ENCODE measurements at places on chromosomes 12 and 14.

GRCh38 chr12:60148831-60149230 is 553.0 kb downstream of the SLC16A7 start:
- DNase-seq, result no peak

GRCh38 chr12:118374909-118375308 is 1.4 kb upstream of the SUDS3 start:
- DNase-seq, result no peak

DNA sequence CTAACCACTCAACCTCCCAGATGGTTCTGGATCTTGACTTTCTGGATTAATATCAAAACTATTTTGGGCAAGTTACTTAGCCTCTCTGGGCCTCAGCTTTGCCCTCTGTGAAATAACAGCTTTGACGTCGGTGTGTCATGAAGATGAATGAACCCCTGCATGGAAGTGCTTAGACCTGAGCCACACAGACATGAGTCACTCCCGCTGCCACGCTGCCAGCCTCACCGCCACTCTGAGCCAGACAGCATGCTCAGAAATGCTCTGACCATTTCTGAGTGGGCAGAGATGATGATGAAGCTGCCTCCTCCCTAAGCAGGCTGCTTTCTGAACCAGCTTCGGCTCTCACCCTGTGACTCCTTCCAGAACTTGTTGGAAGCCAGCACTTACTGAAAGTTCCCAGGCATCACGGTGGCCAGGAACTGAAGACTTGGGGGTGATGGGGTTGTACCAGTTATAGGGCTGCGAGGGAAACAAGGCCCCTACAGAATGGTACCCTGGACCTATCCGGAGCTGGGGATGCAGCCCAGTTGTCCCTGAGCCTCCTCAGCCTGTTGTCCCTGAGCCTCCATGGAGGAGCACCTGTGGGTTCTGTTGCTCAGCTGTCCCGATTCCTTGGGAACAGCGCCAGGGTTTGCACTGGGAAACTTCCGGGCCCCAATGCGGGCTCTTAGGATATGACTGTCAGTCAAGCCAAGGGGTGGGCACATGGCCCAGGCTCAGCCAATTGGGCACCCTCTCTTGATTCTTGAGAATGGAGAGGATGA is 2.0 kb upstream of the CCDC197 start:
- DNase-seq, result peak; percentile 88

DNA sequence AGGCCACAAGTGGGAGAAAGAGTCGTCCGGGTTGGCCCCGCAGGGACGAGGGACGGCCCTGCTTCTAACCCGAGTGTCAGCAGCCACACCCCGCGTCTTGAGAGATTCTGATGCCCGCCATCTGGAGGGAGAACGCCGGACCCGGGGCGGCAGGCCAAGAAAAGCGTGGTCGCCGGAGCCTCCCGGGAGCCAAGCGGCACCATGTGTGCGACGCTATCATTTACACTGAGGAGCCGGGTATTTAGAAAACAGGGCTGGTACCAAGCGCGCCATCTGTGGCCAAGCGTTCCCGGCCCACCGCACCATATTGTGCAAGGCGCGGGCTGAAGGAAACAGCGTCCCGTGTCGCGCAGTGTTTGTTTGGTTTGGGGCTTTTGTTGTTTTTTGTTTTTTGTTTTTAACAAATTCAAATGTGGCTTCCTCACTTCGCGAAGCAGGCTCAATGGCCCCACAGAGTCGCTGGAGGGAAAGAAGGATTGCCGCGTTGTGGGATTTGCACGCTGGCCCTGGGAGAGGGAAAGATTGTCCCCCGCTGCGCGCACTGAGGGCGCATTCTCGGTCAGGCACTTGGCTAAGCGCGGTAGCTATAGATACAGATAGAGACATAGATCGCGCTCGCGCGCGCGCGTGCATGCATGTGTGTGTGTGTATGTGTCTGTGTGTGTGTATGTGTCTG is 153.8 kb downstream of the BCL11B start:
- peak; percentile 42 for DNase-seq

DNA sequence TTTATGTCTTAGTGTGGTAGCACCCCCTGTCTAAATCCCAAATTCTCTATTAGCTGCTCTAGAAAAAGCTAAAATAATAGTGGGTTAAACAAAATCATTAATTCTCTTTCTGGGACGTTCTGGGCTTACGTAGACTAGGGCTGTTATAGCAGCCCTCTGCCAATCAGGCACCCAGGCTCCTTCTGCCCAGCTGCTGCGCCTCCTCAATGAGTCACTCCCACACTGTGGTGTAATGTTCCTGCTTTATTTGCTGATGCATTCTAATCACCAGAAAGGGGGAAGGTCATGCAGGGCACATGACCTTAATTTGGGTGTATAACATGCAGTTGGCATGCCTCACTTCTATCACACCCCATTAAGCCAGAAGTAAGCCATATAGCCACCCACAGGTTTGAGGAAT is 294.5 kb downstream of the GALC start:
- no peak for DNase-seq

- DNase-seq, result no peak
Measured at GRCh38 chr14:36683083-36683724, 21.5 kb downstream of the PAX9 start.

- no peak for DNase-seq
Measured at GRCh38 chr12:70052931-70053497, 190.2 kb upstream of the CNOT2 start.

DNA sequence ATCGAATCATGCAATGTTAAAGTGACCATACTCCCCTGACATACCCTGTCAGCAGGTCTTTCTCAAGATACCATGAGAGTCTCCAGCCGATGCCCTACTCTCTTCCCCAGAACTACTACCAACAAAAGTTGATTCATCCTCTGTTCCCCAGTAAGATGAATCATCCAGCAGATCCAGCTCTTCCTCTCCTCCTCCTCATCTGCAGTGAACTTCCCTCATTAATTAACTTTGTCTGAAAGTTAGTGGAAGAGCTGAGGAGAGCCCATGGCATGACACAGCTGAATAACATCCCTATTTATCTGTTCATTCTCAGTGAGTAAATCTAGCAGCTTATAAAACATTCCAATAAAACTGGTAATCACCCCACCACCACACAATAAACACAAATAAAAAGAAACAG is 213.4 kb downstream of the EGLN3 start:
- no peak for DNase-seq

DNA sequence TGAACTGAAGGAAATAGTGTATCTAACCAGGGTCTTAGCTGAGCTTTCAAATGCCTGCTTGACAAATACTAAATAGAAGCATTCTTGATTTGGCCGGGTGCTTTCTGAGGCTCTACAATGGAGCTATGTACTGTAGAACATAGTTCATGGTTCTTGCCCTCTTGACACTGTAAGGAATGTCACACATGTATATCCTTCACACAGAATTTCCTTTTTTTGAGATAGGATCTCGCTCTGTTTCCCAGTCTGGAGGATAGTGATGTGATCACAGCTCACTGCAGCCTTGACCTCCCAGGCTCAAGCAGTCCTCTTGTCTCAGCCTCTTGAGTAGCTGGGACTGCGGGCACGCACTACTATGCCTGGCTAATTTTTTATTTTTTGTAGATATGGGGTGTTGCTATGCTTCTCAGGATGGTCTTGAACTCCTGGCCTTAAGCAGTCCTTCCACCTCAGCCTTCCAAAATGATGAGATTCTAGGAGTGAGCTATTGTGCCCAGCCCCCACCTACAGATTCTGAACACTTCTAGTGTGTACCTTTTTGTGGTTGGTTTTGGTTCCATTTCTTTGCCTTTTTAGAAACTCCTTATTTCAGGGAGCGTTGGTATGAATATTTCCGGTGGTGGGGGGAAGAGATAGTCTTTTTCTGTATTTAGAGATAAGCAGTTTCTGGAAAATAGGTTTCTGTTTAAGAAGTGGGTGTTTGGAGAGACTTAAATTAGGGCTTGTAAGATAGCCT is 4.2 kb downstream of the MLXIP start:
- DNase-seq, result no peak

- no peak for DNase-seq
Measured at GRCh38 chr14:48748151-48748675, 838.0 kb downstream of the RPS29 start.

- DNase-seq, result no peak
Measured at GRCh38 chr12:12946686-12947355, 5.1 kb downstream of the GPRC5D start.

DNA sequence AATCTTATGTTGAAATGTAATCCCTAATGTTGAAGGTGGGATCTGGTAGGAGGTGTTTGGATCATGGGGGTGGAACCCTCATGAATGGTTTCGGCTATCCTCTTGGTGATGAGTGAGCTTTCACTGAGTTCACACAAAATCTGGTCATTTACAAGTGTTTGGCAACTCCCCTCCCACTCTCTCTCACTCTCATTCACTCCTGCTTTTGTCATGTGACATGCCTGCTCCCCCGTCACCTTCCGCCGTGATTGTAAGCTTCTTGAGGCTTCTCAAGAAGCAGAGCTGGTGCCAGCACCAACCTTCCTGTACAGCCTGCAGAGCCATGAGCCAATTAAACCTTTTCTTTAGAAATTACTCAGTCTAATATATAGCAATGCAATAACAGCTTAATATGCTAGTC is 245.4 kb downstream of the BMP4 start:
- DNase-seq, result no peak

DNA sequence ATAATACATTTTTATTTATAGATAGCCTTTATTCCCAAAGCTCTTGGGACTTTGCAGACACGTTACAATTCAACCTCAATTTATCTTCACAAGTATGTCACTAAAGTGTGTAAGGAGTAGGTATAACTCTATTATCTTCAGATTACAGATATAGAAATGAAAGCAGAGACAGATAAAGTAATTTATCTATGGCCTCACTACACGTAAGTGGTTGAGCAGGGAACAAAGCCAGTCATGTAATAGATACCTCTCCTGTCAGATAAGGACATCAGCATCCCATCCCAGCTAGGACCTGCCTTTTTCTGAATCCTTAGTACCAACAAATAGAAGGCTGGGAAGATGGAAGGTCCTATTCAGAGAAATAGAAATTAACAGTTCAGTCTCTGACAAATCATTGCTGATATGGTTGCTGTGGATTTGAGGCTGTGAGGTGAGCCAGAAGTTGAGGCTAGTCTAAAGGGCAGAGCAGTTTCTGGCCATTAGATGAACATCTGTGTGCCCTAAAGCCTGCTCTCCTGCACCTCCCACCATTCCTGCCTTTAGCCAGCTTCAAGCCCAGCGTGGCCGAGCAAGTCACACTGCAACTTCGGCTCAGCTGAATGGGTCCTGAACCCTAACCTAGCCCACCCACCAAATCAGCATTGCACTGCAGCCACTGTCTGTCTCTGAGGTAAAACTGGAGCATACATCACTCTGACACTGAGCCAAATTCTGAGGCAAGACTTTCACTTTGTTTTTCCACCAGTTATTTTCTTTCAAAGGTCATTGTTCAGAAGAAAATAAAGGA is 71.1 kb upstream of the PLEKHA5 start:
- no peak for DNase-seq

GRCh38 chr14:33460164-33460563 is 490.7 kb downstream of the EGLN3 start:
- no peak for DNase-seq

GRCh38 chr12:123075646-123076171 is 75.2 kb downstream of the PITPNM2 start:
- DNase-seq, result peak; percentile 89

DNA sequence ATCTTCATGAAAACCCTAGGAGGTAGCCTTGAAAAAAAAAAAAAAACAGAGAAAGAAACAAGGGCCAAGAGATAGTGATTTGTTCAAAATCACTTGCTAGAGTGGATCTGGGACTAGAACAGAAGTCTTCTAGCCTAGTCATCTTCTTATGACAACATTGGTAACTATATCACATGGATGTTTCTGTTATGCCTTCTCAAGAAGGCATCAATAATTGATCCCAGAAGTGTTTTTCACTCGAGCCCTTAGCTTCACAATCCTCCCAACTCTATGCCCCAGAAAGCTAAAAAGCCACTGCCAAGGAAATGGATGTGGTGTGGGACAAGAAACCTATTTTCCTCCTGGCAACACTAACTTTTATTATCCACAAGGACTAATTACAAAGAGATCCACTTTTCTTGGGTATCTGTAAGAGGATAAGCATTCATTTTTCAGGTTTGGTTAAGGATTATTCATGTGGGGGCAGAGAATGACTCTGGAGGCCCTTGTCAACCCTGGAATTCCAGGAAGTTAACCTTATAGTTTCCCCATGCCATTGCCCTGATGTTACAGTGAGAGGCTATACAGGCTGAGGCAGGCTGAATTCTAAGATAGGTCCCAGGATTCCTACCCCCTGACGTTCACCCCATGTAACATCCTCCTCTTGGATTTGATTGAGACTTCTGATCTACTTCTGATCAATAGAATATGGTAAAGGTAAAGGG is 67.7 kb upstream of the CPM start:
- DNase-seq, result no peak

- no peak for DNase-seq
Measured at GRCh38 chr12:65536876-65537681, 258.6 kb downstream of the MSRB3 start.

DNA sequence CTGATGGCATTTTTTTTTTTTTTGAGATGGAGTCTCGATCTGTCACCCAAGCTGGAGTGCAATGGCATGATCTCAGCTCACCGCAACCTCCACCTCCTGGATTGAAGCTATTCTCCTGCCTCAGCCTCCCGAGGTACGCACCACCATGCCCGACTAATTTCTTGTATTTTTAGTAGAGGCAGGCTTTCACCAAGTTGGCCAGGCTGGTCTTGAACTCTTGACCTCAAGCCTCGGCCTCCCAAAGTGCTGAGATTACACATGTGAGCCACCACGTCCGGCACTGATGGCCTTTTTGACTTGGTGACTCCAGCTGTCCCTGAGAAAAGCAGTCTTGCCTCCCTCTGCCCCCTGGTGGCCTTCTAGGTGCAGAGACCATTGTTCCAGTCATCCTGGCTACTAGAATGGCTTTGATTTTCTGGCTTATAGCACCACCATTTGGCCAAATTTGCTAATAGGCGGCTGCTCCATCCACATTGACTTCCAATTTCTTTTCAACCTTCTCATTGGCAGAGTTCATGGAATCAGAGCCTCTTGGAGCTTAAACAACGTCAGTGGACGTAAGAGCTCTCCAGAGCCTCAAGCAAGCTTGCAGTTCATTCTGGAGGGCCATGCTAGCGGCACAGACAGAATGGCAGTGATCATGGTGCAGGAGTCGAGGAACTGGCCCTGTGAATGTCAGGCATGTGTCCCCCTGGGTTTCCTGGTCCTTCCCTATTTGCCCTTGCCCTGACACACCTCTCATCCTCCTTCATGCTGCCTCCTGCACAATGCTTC is 25.4 kb upstream of the EIF4B start:
- peak; percentile 91 for DNase-seq

DNA sequence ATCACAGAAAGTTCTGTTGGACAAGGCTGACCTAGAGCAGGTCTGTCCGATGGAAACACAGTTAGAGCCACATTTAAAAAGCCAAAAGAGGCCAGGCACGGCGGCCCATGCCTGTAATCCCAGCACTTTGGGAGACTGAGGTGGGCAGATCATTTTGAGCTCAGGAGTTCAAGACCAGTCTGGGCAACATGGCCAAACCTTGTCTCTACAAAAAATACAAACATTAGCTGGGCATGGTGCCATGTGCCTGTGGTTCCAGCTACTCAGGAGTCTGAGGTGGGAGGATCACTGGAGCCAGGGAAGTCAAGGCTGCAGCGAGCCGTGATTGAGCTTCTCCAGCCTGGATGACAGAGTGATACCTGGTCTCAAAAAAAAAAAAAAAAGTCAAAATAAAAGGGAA is 14.9 kb downstream of the UBE3B start:
- DNase-seq, result no peak

GRCh38 chr12:6817662-6818157 is 3.9 kb upstream of the GPR162 start:
- DNase-seq, result no peak
